Activated CD8-positive, alpha-beta memory T cell treated with anti-CD3 and anti-CD28 coated beads, Interleukin-2, amount 50 U/mL, for 4 hours (primary cell): ENCODE measurements at places on chromosomes 11 and 22.

DNA sequence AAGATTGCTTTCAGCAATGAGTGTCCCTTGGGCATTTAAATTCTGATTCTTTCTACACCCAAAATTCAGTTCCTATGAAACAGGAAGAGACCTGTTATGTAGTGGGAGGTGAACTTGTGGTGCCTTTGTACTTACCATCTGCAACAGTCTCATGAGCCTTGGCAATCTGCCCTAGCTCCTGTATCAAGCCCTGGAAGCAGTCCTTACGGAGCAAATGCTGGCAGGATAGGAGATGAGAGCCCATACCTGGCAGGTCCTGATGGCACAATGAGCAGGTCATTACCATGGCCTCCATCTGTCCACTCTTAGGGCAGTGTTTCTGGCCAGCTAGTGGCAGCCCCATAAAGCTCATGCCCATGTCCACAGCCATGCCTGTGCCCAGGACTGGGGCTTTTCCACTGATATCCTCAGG, 10.8 kb downstream of the TRIM66 start:
- DNase-seq, result no peak

DNA sequence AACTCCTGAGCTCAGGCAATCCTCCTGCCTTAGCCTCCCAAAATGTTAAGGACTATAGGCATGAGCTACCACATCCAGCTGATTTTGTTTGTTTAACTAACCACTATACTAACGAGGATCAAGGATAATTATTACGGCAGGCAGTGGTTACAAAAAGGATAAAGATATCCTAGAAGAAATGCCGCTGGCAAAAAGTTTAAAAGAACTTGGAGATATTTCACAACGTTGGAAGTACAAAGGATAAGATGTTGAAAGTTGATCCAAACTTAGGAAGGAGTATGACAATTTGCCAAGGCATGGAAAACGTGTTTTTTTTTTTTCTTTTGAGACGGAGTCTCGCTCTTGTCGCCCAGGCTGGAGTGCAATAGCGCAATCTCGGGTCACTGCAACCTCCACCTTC, 13.4 kb downstream of the AP5B1 start:
- DNase-seq, result no peak

DNA sequence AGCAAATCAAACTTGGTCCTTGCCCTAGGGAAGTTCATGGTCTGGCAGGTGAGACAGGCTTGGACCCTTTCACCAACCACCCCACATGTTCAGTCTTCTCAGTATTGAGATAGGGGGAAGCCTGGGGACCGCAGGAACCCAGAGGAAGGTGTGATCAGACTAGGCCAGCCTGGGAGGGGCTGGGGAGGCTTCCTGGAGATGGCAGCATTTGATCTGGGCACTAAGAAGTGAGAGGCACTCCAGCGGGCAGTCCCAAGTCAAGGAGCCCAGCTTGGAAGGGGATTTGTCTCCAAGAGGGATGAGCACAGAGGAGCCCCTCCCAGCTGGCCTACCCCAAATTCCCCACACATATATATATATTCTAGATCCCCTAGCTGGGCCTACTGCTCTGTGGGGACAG, 5.4 kb downstream of the LRRC32 start:
- peak; percentile 9 for DNase-seq

DNA sequence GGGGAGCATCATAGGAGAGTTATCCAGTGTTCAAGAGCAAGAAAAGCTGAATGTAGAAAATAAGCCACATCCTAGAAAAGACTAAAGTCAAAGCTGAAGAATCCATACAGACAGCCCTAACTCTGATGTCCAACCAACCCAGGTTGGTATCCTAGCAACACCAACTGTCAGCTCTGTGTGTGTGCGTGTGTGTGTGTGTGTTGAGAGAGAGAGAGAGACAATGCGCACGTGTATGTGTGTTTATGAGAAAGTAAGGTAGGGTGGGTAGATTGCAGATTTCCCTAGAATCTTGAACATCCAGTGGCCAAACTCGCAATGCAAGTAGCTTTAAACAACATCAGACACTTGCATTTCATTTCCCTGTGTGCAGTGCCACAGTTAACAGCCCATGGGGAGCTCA, 274.9 kb downstream of the FAM181B start:
- DNase-seq, result no peak

DNA sequence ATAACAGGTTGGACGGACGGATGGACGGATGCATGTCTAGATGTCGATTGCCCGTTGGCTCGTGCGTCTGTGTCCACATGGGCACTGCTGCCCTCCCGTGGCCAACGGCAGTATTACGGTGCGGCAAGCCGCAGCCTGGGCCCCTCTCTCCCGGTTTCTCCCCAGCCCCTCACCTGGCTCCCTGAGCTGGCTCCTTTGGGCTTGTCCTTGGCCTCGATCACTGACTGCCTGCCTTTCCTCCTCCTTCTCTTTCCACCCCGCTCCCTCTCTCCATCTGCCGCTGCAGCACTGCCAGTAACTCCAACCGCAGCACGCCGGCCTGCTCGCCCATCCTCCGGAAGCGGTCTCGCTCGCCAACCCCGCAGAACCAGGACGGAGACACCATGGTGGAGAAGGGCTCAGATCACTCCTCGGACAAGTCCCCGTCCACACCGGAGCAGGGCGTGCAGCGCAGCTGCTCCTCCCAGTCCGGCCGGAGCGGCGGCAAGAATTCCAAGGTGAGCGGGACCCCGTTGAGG, 77.3 kb downstream of the SCN3B start:
- peak; percentile 70 for DNase-seq

DNA sequence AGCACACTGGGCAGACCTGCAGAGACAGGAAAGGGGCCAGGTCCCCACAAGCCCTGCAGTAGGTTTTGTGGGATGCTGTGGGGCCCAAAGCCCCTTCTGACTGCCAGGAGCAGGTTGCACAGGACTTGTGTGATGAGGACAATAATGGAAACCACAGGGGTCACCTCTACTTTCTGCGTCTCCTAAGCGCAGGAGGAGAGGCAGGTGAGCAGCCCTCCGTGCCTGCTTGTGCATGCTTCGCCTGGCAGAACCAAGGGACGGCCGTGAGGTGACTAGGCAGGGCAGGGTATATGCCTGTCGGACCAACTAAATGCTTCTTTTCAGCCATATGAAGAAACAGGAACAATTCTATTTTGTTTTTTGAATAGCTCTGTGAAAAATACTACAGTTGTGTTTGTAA, 77.9 kb upstream of the PITPNB start:
- DNase-seq, result no peak

DNA sequence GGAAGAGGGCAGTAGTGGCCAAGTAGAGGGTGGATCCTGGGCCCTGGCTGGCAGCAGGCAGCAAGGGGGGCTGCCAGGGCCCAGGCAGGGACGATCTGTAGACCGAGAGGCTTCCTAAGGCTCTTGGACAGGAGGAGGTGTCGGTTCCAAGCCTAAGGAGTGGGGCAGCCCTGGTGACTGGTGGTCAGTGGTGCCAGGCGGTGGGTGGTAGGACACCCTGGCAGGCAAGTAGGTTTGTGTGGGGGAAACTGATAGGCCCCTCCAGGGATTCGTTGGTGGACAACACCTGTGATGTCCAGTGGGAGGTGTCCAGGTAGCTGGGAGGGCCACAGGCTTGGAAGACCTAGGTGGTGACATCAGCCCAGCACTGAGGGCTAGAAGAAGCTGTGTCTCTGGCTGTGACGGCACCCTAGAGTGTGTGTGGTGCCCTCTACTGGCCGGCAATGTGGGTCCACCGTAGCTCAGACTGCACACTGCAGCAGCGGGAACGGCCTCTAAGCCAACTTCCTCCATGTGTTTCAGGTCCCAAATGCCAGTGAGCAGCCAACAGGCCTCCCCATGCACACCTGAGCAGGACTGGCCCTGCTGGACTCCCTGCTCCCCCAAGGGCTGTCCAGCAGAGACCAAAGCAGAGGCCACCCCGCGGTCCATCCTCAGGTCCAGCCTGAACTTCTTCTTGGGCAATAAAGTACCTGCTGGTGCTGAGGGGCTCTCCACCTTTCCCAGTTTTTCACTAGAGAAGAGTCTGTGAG, 9.4 kb upstream of the SAMM50 start:
- DNase-seq, result peak; percentile 68

GRCh38 chr11:121588747-121589146, 136.0 kb upstream of the SORL1-AS1 start:
- no peak for DNase-seq

- DNase-seq, result no peak
These were observed 15.9 kb downstream of the TTLL12 start for GRCh38 chr22:43171019-43171491.

- DNase-seq, result no peak
These were observed 548 bp downstream of the PVALB start for GRCh38 chr22:36816339-36816635.
